ENCODE measurements at places on chromosomes 6 and 20.

GRCh38 chr6:137240168-137240567 is 21.0 kb upstream of the IFNGR1 start:
- DNase-seq = no peak

DNA sequence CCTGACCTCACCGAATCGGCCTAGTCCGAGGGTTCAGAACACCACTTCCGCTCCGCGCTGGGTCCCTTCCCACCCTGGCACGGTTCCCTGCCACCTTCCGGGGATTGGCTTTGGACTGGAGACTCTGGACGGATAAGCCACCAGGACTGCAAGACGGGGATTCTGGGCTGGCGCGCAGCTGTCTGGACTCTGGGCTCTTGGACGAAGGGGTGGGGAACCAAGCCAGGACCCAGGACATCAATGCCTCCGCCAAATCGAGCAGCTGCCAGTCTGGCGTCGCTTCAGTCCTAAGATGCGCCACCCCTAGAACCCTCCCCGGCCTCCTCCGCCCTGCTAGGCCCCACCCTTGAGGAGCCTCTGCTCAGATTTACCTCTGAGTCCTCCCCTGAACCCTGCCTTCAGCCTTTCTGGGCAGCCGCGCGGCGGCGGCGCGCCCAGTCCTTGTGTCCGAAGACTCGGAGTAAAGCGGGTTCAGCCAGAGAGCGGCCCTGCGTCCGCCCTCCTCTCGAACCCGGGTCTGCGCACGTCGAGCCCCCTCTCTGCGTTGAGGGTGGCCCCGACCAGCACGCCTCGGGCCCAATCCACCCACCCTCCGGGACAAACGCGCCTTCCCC is 1.2 kb downstream of the KCNK17 start:
- DNase-seq = peak; percentile 20

DNA sequence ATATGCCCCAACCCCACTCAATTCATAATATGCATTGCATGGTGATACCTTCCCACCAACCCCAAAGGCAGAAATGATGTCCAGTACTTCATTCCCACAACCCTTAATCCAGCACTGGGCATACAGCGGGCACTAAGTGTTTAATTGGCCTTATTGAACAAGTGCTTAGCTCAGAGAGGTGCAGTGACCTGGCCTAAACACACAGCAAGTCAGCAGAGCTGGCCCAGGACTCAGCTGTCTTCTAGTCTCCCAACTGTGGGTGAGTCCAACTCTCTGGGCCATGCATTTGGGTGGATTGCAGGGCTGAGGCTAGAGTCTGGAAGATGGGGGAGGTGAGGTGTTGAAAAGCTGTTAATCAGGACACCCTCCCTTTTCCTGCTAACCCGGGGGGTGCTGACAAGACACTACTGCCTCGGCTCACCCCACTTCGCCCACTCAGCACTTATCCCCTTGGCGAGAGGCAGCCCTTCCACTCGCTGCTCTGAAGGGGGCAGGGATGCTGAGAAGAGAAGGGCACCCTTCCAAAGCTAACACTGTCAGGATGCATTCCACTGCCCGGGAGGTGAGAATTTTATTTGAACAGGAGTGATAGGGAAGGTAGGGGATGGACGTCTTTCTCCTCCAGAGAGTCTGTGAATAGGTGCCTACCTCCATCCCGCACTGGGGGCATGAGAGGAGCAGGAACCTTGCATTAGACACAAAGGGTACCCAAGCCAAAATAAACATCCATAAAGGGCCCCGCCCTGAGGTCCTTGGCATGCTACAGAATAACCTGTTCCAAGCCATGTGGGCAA is 14.2 kb downstream of the KCNK5 start:
- no peak for DNase-seq

- DNase-seq = no peak
Observed at GRCh38 chr20:13180986-13181889, 39.8 kb upstream of the ISM1 start.

- DNase-seq = no peak
Observed at GRCh38 chr6:54070025-54070424, 41.2 kb upstream of the MLIP start.

DNA sequence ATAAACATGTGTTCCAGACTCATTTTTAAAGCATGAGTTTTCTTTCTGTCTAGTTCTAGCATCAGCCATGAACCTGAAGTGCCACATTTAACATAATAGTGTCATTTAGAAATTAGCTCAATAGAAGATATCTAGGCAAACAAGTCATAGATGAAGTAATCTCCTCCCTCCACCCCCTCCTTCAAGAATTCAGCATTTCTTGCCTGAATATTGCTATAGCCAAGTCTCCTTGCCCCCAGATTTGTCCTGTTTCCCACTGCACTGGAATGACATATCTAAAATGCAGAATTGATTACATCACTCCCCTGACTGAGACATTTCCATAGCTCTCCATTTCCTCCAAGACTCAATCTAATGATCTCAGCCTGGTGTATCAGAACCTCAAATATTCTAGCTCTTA is 134.9 kb upstream of the BACH2 start:
- DNase-seq = no peak

DNA sequence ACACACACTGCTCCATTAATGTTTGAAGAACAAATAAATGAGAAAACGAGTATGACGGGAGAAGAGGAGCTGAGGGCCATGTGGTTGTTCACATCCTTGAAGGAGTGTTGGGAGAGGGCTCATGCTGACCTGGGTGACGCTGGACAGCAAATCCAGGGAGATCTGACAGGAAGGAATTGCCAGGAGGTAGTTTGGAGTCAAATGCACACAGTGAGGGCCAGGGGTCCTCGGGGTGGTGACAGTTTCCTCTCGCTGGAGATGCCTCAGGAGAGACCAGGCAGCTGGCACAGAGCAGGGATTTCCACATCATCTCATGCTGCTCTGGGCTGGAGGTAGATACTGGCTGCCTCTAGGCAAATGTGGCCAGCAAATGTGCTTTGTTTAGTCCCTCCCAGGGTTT is 2.0 kb upstream of the TMEM181 start:
- no peak for DNase-seq

DNA sequence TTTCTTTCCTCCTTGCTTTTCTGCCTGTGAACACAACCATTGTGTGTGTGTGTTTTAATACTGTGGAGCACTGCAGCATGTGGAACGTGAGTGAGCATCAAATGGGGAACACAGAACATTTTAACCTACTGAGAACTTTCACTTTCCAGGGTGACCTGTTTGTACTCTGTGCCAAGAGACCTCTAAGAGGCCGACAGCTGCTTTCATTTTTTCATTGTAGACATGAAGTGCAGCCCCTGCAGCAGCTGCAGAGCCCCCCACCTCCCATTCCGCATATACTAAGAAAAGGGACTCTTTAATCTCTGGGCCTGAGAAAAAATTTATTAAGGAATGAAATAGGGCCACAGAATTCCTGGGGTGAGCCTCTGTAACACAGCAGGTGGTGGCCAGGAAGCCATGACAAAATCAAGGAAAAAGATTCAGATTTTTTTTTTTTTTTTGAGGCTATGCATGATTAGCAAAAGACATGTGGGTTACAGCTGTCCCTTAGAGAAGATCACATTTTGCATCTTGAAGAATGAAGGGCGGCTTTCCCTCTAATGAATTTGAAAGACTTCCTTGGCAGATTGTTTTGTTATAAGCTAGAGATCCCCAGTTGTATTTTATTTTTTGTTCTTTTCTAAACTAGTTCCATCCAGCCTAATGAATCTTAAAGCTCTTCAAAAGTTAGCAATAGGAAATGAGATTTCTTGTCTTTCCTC is 503.4 kb downstream of the CD109 start:
- DNase-seq = no peak

- no peak for DNase-seq
Observed at GRCh38 chr20:45725134-45725533, 3.0 kb downstream of the SPINT4 start.

DNA sequence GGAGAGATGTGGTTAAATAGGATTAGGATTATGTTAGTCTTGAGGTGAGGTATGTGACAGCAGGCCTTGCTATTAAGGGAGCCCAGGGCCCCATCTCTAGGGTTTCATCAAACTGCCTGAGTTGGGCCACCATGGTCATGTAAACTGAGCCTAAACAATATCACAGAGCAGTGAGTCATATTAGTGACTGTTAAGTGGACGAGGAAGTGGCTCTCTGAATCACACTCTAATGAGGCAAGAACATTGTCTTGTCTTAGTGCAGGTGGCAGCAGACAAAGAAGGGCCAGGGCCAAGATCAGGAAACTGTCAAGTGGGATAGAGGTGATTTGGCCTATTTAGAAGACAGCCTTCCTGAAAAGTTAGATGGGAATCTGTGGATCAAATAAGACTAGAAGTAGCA is 23.1 kb downstream of the ENPP3 start:
- DNase-seq = no peak

DNA sequence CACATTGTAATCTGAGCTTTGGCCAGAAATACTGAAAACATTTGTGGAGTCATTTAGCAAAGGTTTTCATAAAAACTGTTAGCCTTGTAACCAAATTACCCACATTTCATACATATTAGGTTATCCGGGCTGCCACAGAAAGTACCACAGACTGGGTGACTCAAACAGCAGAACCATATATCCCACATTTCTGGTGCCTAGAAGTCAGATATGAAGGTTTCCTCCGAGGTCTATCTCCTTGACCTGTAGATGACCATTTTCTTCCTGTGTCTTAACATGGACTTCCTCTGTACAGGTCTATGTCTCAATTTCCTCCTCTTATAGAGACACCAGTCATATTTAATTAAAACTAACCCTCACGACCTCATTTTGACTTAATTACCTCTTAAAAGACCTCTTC is 49.5 kb upstream of the SMIM28 start:
- DNase-seq = no peak

GRCh38 chr6:160810238-160810637 is 108.2 kb downstream of the PLG start:
- no peak for DNase-seq

- no peak for DNase-seq
Observed at GRCh38 chr20:57211908-57212533, 54.4 kb downstream of the BMP7 start.

DNA sequence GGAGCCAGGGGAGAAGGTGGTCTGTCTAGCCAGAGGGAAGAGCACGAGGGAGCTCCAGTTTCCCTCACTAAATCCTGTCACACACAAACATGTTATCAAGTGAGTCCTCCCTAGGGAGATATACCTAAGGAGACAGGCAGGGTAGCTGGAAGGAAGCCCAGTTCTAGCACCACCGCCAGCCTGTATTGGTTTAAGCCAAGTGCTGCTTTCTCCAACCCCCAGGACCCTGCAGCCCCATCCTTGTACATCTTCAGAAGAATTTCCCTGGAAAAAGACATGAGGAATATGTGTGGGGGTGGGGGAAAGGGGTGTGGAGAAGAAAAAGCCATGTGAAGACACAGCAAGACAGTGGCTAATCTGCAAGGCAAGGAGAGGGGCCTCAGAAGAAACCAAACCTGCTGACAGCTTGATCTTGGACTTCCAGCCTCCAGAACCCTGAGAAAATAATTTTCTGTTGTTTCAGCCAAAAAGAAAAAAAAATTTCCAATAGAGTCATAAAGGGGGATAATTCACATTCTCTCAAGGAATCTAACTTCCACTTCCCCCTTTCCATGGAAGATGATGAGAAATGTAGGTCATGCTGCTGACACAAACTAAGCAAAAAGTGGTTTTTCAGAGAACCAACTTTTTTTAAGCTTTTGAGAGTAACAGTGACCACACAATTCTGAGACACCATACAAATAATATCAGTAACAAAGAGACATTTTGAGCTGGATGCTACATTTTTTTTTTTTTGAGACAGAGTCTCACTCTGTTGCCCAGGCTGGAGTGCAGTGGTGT is 103.2 kb upstream of the PRDM1 start:
- peak; percentile 43 for DNase-seq

- no peak for DNase-seq
Observed at GRCh38 chr20:43921227-43921780, 6.7 kb downstream of the TOX2 start.
